ENCODE measurements at places on chromosomes 11 and 22.
A peak's percentile ranks its signal among the peaks of the same experiment; 100 is the strongest.

DNA sequence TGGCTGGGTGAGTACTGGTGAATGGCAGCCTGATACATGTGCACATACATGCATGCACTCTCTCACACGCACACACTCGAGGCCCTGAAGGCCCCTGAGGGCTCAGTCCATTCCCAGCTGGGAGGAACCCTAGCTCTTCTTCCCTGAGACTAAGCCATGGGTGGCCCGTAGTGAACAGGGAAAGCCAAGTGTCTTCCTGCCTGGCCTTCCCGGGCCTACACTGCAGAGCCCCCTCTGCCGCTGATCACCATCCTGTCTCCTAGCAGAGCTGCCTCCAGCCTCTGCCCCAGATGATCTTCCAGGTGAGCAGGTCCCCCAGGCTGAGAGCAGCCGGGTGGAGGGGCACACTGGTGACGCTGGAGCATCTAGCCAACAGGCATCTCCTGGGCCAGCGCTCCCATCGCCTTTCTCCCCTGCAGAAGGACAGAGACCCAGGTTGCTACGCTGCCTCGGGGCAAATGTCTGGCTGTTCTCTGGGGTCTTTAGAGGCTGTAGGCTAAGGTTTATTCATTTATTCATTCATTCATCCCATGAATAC, 57.3 kb downstream of the CD82 start:
- no peak for DNase-seq
- peaks cover 13% of the 10 kb centered on the region for H3K36me3 ChIP-seq
- peaks cover 44% of the 10 kb centered on the region for H3K4me1 ChIP-seq
- no peak overlapping the region for H3K27ac ChIP-seq
- H3K27me3 ChIP-seq = no peaks in the 10 kb centered on the region

DNA sequence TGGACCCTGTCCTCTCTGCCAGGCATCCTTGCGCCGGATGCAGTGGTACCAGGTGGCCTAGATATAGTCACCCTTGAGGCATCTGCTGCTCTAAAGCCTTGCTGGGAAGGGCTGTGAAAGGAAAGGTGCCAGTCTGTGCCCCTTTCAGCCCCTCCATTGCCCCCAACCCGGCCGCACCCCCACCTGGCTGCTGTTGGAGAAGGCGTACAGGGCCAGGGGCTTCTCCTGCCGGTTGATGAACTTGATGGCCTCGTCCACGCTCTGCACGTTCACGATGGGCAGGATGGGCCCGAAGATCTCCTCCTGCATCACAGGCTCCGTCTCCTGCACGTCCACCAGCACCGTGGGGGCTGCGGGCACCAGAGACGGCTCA, 10.2 kb downstream of the ALDH3B2 start:
- H3K27me3 ChIP-seq = no peaks in the 10 kb centered on the region
- DNase-seq = no peak
- H3K36me3 ChIP-seq = no peaks in the 10 kb centered on the region
- H3K4me3 ChIP-seq = no peak overlapping the region
- H3K27ac ChIP-seq = no peak overlapping the region

DNA sequence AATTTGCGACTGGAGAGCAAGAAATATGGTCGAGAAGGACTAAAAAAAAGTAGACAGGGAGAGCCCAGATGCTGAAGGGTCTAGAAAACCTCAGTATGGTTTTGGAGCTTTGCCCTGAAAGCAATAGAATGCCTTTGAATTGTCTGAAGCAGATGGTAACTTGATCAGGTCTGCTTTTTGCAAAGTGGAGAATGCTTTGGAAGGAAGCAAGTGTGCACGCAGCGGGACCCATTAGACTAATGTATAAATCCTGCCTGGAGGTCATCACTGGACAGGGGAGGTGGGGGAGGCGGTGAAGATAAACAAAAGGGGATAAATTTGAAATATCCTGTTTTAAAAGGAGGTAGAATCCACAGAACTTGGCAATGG, 757 bp upstream of the HINFP start:
- H3K36me3 ChIP-seq = peaks cover 42% of the 10 kb centered on the region
- H3K4me3 ChIP-seq = peak overlapping the region; percentile 73
- H3K27me3 ChIP-seq = no peaks in the 10 kb centered on the region

DNA sequence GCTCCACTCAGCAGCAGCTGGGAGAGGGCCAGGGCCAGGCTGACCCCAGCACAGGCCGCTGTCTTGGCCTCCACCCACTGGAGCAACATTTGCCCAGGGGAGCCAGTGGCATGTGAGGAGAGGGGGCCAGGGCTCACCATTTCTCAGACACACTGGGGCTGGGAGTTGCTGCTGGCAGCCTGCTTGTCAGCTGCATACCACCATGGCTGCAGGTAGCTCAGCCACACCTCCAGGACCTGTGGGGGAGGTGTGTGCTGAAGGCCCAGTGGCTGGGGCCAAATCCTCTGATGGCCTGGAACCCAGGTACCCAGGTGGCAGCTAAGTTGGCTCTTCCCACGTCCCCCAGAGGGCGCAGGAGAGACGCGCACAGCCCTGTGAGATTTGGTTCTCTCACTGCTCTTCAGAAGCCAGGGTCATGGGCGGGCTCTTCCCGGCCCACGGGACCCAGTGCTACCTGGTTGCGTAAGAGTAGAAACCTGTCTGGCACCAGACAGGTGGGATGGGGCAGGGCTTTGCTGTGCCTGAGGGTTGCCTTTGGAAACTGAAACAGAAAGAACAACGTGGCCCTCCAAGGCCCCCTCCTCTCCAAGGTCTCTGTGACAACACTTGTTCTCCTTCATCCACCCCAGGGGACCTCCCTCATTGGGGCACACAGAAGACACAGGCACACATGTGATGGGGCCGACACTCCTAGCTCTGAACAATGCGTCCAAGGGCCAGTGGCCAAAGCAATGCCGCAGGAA, 98.8 kb downstream of the MED15 start:
- H3K4me1 ChIP-seq = peaks cover 28% of the 10 kb centered on the region
- peak overlapping the region; percentile 8 for H3K4me3 ChIP-seq
- H3K36me3 ChIP-seq = no peaks in the 10 kb centered on the region
- H3K27ac ChIP-seq = peak overlapping the region; percentile 2
- no peak for DNase-seq

DNA sequence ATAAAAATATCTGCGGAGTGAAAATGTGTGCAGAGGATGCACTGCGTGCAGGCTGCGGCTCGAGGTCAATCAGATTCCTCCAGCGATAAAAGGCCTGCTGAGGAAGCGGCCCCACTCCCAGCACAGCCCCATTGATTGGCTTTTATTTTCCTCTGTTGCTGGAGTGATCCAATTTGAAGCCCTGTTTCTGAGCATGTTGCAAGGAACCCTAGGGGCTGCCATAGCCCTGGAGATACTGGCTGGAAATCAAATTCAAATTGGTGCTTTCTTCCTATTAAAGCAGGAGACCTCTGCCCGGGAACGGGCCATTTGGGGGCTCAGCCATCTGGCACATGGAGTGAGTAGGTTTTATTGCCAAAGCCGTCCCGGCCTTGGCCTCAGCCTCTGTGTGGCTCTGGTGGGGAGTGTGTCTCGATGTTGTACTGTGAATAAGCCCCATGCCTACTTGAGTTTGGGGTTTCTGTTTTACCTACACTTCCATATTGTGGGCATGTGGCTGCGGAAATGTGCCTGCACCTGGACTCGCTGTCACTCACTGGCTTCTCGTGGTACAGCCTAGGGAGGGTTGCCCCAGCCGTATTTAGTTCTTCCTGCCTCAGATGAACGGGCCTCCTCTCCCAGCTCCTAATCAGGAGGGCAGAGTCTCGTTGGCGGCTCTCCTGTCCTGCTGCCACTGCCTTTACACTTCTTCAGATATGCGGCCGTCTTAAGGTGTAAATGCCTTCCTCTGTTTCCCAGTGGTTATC, 25.6 kb downstream of the PARVB start:
- no peak for DNase-seq
- no peak overlapping the region for H3K4me3 ChIP-seq
- H3K27ac ChIP-seq = no peak overlapping the region
- no peaks in the 10 kb centered on the region for H3K27me3 ChIP-seq
- peaks cover 4% of the 10 kb centered on the region for H3K4me1 ChIP-seq

DNA sequence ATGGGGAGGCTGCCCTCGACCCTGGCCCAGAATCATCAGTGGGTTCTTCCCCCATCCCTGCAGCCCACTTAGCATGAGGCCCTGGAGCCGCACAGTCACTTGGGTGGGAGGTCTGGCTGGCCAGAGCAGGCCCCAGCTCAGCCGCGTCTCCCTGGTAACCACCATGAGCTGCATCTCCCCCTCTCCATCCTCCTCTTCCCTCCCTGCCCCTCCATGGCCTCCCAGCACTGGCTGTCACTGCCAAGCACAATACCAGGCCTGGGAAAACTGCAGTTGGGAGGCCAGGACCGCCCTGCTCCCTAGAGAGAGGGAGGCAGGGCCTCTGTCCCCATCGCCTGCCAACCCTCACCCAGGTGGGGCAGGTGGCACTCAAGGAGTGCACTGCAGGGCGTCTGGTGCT, 8.0 kb downstream of the CSDC2 start:
- H3K27ac ChIP-seq = no peak overlapping the region
- no peaks in the 10 kb centered on the region for H3K27me3 ChIP-seq
- H3K4me1 ChIP-seq = no peaks in the 10 kb centered on the region
- DNase-seq = no peak
- H3K36me3 ChIP-seq = no peaks in the 10 kb centered on the region
- no peak overlapping the region for H3K4me3 ChIP-seq

GRCh38 chr11:86274503-86274902, 27.5 kb upstream of the HIKESHI start:
- no peak overlapping the region for H3K27ac ChIP-seq
- no peak overlapping the region for H3K4me3 ChIP-seq
- H3K27me3 ChIP-seq = no peaks in the 10 kb centered on the region
- no peaks in the 10 kb centered on the region for H3K36me3 ChIP-seq
- no peak for DNase-seq
- H3K4me1 ChIP-seq = no peaks in the 10 kb centered on the region

- no peaks in the 10 kb centered on the region for H3K27me3 ChIP-seq
- peak overlapping the region; percentile 86 for H3K27ac ChIP-seq
- H3K36me3 ChIP-seq = no peaks in the 10 kb centered on the region
- DNase-seq = peak; percentile 42
- H3K4me1 ChIP-seq = peaks cover 51% of the 10 kb centered on the region
Measured at GRCh38 chr11:72738199-72739141, 13.7 kb downstream of the ARAP1 start.

DNA sequence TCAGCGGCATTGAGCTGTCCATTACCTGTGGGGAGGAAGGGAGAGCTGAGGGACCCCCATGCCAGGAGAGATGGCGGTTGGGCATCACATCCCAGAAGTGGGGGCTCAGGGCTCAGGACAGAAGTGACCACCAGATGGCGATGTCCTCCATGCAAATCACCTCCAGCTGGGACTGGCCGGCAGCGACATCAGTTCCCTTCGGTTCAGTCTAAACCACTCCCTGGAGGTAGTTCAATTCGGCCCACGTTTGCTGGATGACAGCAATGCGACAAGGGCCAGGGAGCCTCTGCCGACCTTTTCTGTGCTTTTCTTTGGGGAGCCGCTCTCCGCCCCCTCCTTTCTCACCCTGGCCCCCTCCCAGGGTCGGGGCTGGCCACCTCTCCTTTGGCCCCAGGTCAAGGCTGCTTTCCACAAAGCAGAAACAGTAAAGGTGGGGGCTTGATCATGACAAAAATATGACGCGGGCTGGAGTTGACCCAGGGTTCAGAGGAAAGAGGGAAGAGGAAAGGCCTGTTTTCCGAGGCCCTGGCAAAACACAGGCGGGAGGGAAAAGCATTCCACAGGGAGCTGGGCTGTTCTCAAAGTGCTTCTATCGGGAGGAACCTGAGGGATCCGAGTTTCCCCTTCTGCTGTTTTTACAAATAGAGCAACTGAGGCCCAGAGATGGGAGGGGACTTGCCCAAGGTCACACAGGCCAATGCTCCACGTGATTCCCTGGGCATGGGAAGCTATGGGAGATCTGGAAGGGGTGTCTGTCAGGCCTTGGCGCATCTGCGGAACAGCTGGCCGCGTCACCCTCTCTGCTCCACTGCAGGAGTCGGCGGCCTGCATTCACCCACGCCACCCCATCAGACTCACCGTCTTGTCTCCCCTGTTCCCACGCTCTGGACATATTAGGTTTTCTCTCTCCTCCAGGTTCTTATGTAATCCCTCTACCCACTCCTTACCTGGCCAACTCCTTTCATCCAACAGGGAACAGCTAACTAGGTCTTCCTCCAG, 54.7 kb downstream of the FBXO7 start:
- no peak overlapping the region for H3K4me3 ChIP-seq
- H3K4me1 ChIP-seq = peaks cover 16% of the 10 kb centered on the region
- no peaks in the 10 kb centered on the region for H3K36me3 ChIP-seq
- peak overlapping the region; percentile 34 for H3K27ac ChIP-seq
- no peaks in the 10 kb centered on the region for H3K27me3 ChIP-seq

GRCh38 chr11:84524422-84525051, 1102.6 kb downstream of the DLG2 start:
- no peak for DNase-seq
- H3K27me3 ChIP-seq = no peaks in the 10 kb centered on the region
- H3K4me1 ChIP-seq = no peaks in the 10 kb centered on the region

DNA sequence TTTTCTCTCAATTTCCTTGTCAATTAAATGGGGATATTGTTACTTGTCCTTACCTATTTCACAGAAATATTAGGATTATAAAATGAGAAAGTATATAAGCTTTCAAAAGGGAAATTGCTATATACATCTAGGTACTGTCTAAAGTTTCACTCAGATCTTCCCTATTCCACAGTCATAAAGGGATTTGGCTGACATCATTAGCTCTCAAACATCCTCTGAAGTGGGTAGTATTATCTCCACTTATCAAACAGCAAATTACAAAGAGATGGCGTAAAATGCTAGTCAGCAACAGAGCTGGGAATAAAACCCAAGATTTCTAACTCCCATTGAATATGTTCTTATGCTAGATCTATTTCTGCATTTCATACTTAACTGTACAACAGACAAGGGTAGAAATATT, 50.9 kb downstream of the SLC25A17 start:
- DNase-seq = no peak
- H3K36me3 ChIP-seq = peaks cover 42% of the 10 kb centered on the region
- no peak overlapping the region for H3K4me3 ChIP-seq
- no peak overlapping the region for H3K27ac ChIP-seq
- no peaks in the 10 kb centered on the region for H3K27me3 ChIP-seq

Data from esophagus squamous epithelium (tissue), 5 donors.